ENCODE measurements at places on chromosomes 11 and 22.
A peak's percentile ranks its signal among the peaks of the same experiment; 100 is the strongest.

DNA sequence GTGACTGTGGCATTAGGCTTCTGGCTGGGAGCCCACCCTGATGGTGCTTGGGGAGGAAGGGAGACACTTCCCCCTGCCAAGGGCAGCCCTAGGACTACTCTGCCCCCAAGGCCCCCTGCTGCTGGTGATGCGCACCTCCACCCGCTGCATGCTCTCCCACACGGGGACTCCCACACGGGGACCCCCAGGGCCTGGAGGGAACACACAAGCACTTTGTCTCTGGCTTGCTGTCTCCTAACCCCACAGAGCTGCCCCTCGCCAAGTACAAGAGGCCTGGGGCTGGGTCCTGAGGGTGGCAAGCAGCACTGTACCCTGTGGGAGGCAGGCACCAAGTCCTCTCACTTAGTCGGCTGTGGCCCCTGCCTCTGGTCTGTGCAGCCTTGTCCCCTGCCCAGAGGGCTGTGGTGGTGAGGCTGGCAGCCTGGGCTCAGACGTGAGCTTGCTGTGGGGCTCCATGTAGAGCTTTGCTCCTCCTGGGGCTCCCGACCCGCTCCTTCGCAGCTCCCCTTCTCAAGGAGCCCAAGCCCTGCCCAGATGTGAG lies 7.9 kb downstream of the LRRC75B start:
- DNase-seq = no peak

DNA sequence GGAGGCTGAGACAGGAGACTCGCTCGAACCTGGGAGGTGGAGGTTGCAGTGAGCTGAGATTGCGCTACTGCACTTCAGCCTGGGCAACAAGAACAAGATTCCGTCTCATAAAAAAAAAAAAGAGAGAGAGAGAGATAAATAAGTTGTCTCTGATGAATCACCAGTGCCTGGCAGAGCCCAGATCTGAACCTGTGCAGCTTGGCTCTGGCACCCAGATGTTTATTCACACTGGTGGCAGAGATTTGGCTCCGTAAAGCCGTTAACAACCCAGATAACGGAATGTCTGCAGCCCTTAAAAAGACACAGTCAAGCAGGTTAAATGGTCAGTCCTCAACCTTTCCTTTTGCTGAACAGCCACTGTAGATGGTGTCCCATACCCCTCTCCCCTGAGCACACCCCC lies 33.5 kb upstream of the RTL6 start:
- DNase-seq = no peak

GRCh38 chr11:70910835-70911234 lies 341.5 kb downstream of the SHANK2 start:
- no peak for DNase-seq

- DNase-seq = no peak
Measured at GRCh38 chr11:78304201-78304600, 113.4 kb downstream of the GAB2 start.

DNA sequence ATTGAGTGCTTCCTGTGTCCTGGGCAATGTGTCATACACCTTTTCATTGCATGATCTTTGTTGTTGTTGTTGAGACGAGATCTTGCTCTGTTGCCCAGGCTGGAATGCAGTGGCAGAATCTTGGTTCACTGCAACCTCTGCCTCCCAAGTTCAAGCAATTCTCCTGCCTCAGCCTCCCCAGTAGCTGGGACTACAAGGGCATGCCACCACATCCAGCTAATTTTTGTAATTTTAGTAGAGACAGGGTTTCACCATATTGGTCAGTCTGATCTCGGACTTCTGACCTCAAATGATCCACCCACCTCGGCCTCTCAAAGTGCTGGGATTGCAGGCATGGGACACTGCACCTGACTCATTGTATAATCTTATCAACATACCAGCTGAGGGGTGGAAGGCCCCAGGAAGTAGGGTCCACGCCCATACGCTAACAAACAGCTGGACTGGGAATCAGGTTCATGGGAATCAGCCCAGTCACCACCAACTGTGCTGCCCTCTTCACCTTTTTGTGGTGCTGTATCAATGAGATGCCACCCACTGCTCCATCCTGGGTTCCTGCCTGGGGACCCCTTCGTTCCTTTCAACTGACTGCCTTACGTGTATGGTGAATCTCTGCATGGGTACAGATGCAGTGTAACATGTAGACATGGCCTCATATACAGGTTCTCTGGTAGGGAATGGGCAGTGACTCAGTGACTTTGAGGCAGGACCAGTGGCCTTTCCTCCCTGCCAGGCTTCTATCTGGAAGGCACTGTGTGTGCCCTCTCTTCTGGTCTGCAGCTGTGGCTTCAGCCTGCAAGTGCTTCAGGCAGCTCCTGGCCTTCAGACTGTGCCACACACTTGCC lies 32.5 kb upstream of the YWHAH start:
- no peak for DNase-seq

DNA sequence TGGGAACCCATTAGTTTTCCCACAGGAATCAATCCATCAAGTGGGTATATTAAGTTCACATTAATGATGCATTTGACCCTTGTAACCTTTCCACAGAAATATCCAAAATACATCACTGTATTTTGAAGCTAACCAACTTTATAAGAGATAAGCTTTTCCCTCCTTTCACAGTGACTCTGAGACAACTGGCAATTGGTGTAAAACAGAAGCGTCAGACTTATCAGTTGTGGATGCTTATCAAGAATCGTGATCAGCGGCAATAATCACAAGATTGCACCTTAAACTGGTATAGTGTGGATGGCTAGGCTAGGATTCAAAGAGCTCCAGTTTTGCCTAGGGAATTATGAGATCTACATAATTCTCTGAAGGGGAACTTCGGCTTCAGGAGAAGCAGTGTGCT lies 73.1 kb downstream of the USP35 start:
- no peak for DNase-seq

DNA sequence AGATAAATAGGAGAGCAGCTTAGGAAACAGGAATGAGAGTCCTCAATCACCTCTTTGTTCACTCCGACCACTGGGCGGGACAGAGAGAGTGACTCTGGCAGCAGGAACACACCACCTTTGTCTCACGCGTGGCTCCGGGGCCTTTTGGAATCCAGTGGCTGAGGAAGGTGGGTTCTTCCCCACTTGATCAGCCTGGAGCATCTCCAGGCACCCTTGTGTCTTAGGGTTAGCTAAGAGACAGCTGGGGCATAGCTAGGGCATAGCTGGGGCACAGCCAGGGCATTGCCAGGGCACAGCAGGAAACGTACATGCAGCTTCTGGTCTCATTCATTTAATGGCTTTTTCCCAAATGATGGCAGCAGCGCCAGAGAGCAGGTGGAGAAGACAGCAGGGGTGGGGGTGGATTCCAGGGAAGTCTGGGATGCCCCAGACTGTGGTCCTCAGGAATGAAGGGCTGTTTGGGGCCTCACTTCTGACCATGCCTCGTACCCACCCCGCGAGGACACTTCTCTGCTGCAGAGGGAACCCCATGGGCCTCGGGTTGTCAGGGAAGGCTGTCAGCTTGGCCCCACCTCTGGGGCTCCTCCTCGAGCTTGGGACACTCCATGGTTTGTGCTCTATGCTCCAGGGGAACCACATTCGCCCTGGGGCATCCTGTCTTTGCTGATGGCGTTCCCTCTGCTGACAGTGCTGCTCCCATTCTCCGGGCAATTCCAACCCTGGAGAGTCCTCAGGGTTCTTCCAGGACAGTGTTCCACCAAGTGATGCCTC lies 30.4 kb upstream of the SHANK2 start:
- no peak for DNase-seq

- DNase-seq = no peak
Measured at GRCh38 chr11:14041040-14041439, 78.5 kb downstream of the SPON1 start.

GRCh38 chr11:17400048-17400775 lies 11.8 kb upstream of the KCNJ11 start:
- no peak for DNase-seq

GRCh38 chr11:2775626-2776350 lies 76.0 kb upstream of the KCNQ1OT1 start:
- DNase-seq = no peak

DNA sequence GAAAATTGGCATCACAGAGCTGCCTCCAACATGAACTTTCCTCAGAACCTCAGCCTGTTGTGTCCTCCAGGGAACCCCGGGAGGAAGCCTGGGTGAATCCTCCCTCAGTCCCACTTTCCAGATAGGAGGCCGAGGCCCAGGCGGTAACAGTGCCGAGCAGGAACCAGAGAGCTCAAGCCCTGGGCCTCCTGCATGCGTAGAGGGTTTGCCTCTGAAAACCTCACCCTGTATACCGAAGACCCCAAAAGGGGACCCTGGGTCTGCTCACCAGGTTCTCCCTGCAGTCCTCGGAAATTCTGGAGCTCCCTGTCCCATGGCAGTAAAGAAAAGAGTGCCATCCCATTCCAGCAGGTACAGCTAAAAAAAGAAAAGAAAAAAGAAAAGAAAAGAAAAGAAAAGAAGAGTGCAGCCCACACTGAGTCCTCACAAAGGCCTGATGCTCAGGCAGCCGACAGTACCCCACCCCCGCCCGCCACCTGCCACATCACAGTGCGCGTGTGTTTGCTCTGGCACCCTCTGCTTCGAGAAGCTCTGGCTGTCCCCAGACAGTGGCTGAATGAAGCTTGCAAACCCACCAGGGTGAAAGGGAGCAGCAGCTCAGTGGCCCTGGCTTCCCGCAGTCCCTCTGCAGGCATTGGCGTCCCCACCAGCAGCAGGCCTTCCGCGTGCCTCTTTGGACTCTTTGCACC lies 28.4 kb upstream of the FADD start:
- DNase-seq = no peak

DNA sequence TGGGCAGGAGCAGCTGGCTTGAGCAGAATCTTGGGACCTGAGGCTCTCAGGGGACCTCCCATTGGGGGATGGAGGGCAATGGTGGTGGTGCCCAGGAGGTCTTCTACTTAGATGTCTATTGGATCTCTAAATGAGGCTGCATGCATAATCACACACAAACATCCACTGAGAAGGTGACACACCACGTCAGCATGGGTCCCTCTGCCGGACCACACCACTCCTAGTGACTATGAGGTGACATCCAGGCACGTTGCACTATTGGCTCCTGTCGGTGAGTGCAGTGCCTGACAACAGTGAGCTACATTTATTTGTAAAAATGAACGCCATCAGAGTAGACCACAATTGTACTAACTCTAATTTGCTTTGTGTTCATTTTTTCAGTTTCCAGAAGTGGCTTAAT lies 2.3 kb upstream of the APOA4 start:
- no peak for DNase-seq

DNA sequence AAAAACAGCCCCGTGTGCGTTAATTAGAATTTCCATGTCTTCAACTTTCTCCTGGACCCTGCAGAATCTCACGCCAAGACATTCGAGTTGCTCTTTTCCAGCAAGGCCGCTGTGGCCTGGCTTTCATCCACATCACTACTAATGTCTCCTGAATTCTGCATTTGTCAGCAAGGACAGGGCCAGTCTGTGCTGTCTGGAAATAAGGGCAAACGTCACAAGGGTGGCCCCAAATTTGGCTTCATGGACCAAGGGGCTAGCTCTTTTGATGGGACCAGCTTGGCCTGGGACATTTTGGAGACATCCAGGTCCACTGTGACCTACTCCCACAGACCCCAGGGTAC lies 33.4 kb downstream of the KCNQ1OT1 start:
- DNase-seq = no peak

DNA sequence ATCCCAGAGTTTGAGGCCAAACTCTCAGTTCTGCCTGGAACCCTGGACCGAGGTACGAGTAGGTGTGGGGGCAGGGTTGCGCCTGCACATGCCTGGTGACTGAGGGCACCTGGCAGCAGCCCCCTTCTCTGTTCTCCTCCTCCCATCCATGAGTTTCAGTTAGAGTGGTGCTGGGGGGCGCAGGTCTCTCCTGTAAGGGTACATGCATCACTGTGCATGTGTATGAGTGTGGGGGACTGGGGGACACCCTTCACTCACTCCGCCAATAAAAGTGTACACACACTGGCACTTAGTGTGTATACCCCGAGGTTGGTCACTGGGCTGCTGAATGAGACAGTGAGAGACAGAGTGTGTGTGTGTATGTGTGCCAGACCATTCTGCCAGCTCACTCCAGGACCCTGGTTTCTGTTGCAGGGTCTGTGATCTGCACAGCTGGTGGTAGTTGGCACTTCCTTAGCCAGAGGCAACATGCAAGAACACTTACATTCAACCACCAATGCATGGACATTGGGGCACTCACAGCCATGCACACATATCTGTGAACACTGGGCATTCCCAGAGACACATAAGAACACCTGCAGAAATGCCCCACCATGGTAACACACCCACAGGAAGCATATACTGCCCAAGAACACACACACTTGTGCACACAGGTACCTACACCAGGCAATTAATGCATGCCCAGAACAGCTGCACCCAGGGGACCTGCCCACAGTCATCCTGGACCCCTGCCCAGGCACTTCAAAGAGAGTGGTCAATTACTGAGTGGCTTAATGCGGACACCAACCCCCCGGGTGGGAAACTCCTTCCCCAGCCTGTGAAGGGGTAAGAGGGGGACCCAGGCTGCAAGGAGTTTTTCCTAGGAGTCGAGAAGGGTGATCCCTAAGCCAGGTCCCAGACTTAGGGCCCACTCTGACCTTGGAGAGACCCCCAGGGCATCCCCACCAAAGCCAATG lies 1.2 kb upstream of the NRXN2 start:
- DNase-seq = no peak

GRCh38 chr11:61567286-61568061 lies 13.4 kb downstream of the SYT7 start:
- DNase-seq = no peak

DNA sequence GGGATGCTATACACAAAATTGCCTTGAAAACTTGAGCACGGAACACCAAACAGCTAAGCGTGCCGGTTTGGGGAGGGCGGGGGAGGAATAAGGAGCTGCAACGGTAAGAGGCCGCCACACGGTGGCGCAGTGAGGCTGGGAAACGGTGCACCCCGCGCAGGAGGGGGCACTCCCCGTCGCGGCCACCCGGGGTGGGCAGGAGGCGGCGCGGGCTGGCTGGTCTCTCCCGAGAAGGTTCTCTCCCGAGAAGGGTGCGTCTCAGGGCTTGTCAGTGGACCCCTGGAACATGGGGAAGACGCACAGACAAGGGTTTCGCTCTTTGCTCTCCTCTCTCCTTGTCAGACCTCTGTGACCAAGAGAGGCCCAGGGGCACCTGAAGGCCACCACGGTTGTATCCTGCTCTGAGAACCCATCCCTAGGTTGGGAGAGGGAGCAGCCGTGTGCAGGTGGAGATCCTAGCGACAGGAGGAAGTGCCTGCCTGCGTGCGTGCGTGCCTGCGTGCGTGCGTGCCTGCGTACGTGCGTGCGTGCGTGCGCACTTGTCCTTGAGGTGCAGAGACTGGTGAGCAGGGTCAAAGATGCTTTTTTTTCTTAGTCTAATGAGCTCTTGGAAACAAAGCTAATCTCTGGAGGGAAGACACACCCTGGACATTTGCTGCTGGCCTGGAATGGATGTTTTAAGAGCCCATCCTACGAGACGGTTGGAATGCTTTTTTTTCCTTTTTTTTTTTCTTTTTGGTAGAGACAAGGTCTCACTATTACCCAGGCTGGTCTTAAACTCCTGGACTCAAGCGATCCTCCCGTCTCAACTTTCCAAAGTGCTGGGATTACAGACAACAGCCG lies 18.1 kb upstream of the JAM3 start:
- peak; percentile 86 for DNase-seq

GRCh38 chr11:131855320-131855719 lies 484.9 kb downstream of the NTM start:
- no peak for DNase-seq
